ENCODE measurements at places on chromosomes 2 and 18. TPM values are rescaled to one million over a fixed set of nuclear protein-coding genes. Genes with fewer than 3 reads are reported as not detected.

DNA sequence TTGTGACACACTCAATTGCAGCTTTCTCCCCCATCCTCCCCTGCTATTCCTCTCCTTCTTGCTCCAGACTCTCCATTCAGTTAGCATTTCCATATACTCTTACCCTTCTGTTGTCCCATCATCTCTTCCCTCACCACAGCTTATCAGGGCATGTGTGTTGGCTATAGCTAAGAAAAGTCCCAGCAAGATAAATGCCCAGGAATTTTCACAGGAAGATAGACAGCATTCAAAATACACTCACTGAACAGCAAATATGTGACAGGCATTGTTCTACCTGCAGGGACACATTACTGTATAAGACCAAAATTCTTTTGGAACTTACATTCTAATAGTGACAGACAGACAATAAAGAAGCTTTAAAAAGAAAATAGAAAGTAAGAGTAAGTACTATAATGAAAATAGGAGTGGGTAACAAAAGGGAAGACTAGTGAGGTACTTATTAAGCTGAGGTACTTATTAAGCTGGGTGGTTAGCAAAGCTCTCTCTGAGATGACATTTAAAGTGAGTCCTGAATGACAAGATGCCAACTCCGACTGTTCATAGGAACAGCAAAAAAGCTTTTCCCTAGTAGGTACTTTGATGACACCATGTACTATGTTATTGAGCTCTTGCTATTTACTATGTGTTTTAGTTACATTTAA, 86.2 kb downstream of the CHN1 start:
- peak; percentile 69 for DNase-seq

DNA sequence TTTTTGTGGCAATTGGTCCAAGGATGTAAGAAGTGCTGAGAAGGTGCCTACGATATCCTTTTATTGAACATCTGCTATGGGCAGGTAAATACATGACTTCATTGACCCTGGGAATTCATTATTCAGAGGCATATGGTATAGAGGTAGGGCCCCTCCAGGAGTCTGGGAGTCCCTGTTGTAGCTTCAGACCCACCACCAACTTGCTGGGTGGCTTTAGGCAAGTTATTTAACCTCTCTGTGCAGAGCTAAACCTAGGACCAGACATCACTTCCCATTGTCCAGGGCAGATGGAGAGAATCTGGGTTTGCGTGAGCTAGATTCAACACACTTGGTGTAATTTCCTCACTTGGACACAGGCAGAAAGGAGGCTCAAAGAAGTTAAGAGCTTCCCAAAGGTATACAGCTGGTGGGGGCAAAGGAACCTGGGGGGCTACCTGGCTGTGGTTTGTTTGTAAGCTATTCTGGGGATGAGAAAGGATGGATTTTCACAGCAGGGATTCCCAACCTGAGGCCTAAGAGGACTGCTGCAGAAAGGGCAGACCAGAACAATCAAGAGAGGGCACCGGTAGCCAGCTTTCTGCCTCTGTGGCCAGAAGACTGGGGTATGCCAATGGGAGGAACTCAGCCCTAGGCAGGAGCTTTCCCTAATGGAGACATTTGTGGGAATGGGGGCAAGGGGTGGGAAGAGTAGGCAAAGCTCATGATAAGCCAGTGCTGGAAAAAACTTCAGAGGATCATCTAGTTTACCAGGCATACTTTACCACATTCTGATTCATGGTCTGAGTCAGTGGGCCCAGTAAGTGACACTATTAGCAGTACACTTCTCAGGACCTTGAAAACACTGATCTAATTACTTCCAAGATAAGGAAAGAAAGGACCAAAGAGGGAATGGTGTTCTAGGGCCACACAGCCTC, 102.7 kb upstream of the SMAD2 start:
- peak; percentile 92 for DNase-seq

DNA sequence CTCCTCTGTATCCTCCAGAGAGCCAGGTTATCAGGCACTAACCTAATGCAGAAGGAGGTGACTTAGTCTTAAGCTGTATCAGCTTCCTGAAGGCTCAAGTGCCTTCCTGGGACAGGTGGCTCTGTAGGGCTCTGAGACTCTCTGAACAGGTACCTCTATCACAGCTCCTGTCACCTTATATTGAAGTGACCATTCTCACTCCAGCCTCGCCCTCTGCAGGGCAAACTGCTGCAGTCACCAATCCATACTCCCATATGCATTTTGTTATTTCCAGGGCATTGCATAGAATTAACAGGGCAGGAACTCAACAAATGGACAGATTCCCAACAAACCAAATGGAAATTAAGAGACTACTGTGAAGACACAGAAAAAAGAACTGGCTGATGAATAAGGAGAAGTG, 203.0 kb upstream of the REV1 start:
- DNase-seq, result no peak

The HOXD10 gene
- 33.5 TPM for total RNA-seq

DNA sequence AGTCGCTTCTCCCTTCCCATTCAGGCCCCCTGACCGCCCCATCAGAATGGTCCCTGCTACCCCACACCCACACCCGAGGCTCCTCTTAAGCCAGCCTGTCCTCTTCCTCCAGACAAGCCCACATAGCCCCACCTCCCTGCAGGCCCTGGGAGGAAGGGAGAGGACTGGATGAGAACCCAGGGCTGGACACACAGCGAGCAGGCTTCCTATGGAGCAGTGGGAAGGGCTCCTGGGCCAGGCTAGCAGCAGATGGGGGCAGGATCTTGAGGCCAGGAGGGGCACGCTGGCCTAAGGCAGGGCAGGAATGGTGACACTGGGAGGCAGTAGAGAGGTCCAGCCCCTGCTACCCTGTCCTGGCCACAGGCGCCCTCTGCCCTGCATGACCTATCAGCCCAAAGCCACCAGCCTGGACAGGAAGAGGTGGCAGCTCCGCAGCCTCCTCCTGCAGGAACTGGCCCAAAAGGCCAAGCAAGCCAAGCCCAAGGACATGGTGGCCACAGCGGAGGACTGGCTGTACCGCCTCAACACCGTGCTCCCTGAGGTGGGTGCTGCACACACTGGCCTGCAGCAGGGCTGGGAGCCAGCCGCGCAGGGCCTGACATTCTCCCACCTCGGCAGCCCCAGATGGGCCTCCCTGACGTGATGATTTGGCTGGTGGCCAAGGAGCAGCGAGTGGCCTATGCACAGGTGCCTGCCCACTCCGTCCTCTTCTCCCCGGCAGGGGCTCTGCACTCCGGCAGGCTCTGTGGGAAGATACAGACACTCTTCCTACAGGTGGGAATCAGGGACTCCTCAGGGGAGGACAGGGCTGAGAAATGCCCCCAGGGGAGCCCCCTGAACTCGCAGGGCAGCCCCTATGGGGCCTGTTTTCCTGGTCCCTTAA, 43.3 kb downstream of the FER1L5 start:
- no peak for DNase-seq

The SLC14A1 gene
- total RNA-seq, result 0.17 TPM

All from renal cortical epithelial cell (primary cell).